Muscle of arm (tissue), 14 donors: ENCODE measurements at places on chromosomes 1 and 21. TPM values are rescaled to one million over a fixed set of nuclear protein-coding genes. Genes with fewer than 3 reads are reported as not detected.

Gene ZBTB17
- not detected for polyA plus RNA-seq

Gene OR2L3
- not detected for polyA plus RNA-seq

Gene PTGS2
- polyA plus RNA-seq = 2.7 TPM

Gene OR10J1
- not detected for polyA plus RNA-seq

Gene ZYG11B
- polyA plus RNA-seq = 35.3 TPM

Gene F13B
- not detected for polyA plus RNA-seq

GRCh38 chr1:36365381-36365780 is 20.3 kb downstream of the STK40 start:
- DNase-seq = no peak

DNA sequence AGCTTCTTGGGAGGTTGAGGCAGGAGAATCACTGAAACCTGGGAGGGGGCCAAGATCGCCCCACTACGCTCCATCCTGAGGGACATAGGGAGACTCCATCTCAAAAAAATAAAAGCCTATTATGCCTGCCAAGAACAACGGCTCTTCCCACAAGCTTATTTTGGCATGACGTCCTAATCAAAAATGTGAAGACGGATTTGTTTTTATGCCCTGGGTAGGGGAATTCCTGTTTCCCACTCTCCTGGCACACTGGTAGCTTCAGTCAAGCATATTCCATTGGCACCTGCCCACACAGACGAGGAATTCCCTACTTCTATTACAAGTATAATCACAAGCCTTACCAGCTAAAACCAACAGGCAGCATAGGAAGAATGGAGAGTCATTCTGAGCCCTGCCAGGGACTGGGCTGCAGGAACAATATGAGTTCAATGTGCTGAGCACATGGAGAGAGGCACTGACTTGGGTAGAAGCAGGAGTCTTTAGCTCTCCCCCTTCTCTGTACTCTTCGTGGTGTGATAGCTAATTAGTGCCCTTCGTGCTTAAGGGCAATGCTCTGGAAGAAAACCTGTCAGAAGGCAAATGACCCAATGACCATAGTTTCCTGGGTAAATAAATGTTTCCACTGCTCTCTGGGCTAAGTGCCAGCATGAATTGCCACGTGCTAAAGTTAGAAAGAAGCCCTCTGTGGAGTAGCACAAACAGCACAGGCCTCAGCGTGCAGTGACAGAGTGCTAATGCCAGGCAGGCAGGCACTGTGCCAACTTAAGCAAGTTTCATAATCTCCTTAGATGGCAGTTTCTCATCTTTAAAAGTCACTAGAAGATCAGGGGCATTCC is 16.8 kb downstream of the TNFSF4 start:
- peak; percentile 54 for DNase-seq

DNA sequence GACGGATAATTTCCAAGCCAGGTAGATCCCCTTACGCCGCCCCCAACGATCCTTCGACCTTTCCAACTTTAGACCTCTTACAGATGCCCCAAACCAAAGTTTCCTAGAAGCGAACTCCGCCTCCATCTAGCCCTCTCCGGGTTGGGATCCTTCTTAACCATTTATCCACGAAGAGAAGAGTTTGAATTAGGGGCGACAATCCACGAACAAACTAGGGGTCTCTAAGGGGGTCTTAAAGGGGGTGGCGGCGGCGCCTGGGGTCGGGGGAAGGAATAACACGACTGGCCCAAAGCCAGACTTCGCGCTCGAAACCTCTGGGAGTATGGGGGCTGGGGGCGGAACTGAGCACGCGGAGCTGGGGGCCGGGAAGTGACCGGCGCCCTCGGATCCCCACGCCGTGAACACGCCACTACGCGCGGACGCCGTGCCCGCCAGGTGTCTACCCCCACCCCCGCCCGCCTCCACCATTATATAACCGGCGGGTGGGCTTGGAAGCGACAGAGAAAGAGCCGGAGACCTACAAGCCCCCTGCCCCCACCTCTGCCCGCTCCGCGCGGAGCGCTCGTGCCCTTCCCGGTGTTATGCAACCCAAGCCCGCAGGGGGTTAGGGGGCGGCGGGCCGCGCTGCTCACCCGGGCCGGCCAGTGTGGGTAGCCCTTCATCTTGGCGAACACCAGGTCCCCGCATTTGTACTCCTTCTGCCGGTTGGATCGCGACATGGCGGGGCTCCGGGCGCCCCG is 594 bp downstream of the HDGF start:
- DNase-seq = no peak

DNA sequence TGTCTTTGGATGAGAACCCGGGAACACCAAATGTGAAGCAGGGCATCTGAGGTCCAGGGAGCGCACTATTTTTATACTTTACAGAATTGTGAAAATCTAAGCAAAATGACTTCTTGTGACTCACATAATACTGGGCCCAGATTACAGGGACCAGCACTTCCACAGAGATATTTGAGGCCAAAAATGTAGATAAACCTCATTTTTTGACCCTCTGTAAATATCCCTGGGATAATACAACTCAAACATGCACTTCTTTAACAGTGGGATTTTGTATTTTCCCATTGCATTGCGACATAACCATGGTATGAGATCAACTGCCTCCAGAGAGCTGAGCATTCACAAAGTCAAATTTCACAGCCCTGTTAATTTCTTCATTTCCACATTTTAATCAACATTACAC is 289.4 kb upstream of the ADGRL4 start:
- no peak for DNase-seq

GRCh38 chr1:215269955-215270354 is 187.4 kb downstream of the KCNK2 start:
- no peak for DNase-seq

DNA sequence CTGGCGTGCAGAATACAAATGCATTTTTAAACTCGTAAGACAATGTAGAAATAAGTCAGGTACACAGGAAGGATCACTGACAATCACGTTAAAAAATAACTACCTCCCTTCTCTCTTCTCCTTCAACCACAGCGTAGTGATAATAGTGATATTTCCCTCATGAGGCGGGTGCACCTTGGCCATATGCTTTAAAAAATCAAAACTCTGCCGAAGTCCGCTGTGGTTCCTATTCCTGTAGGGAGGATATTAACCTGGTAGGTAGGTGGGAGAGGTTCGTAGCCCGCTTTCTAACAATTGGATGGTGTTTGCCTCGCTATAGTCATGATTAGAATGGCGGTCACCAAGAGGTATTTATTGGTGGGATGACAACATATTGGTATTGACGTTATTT is 732 bp downstream of the GREM2 start:
- no peak for DNase-seq

DNA sequence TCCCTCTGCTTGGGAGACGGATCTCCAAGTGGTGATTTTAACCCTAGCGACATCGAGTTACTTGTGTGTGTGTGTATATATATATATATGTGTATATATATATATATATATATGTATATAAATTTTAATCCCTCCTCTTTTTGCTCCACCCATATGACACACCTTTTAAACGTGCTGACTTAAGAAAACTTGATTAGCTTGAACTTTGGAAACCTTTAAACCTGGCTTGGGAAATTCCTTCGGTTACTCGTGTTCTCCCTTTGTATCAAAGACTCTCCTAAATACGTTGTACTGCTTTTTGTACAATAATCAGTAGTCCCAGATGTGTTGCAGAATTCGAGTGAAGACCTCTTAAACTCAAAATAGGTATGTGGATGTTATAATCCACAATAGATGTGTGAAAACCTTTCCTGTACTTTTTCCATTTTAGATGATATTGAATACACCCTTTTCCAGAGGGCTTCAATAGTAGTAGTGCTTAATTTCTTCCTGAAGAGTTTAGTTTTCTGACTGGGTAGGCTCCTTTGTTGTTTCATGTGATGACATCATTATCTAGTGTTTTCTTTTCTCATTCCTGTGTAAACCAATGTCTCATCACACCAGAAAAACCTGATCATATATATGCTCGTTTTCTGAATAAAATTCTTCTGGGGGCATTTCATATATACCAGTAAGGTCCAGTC is 1.4 kb downstream of the RNF11 start:
- DNase-seq = peak; percentile 15

DNA sequence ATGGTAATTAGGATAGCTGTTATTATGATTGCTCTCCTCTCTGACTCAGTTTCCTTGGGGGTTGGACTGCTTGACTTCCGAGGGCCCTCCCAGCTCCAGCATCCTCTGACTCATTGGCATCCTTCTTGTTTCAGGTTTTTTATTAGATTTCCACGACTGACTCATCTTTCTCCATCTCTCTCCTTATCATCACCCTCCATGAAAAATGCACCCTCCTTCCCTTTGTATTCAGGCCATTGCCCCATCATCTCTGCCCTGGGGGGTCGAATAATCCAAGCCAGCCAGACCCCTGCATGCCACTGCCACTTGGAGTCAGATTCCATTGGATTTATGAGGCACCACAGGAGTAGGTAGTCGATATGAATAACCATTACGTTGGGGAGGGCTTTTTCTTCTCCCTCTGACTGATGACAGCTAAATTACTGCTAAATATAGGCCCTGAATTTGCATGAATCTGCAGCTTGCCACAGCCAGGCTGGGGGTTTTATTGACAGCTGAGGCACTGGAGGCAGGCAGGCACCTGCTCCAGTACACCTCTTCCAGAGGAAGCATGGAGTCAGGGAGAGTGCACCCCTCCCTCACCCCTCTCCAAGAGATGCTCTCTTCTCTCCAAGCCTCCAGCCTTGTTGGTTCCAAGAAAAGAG is 91.7 kb downstream of the C1orf94 start:
- no peak for DNase-seq

GRCh38 chr1:180083164-180083563 is 71.5 kb upstream of the QSOX1 start:
- DNase-seq = no peak

- DNase-seq = no peak
These were observed 7.5 kb upstream of the CBR3 start for GRCh38 chr21:36127250-36127904.

- no peak for DNase-seq
These were observed 7.3 kb upstream of the FAM167B start for GRCh38 chr1:32239790-32240139.
